ENCODE measurements at places on chromosomes 2 and 18.

- DNase-seq = no peak
Measured at GRCh38 chr2:172969609-172970008, 106.0 kb upstream of the MAP3K20 start.

DNA sequence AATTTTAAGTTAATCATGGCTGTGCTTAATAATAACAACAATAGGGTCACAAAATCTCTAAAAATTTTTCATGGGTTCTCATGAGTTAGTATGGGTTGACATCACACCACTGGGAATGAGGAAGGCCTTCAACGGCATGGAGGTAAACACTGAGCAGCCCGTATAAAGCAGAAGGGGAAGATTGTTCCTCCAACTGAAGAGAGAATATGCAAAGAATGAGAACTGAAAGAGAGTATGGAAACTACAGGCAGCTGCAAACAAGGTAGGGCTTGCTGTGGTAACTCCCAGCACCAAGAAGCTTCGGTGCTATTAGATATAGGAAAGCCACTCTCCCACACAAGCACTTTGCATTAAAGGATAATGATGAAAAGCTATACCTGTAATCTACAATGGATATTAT, 1242.3 kb upstream of the CELF4 start:
- DNase-seq = no peak

DNA sequence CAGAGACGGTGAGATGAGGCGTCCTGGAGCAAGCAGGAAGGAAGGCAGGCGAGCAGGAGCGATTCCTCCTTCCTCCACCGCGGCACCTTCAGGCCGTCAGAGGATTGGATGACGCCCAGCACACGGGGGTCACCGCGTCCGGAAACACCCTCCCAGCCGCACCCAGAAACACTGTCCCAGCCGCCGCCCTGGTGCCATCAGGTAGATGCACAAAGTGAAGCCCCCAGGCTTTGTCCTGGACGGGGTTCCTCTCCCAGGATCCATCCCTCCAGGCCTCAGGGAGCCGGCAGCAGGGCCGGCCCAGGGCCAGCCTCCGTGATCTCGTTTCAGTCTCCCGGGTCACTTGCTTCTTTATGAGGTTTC, 31.5 kb downstream of the RTP5 start:
- no peak for DNase-seq

DNA sequence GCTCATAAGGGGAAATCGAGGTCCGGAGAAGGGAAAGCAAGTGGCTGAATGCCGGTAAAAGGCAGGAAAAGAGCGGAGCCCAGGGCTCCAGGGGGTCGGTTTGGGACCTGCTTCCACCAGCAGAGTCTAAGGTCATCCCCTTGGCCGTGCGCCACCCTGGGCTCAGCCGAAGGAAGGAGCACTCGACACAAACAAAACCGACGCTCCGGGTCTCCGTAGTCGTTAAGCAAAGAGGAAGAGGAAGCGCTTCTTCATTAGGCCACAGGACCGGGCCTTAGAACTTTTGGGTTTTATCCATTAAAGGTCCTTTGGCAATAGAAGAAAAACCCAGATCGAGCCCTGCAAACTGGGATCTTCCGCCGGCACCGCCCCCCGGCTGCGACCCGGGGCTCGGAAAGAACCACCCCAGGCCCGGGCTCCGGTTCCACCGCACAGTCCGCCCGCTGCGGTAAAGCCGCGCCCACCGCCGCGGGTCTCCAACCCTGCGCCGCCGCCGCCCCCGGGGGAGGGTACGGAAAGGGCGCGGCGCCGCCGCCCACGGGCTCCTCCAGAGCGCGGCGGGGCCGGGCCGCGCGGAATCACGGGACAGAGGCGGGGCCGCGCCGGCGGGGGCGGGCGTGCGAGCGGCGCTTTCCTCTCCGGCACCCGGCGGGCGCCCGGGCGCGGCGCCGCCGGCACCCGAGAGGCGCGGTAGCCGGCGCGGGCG, at the start of gene TTL:
TTL (plus strand) TSS at position 629 of the 706 bp plus-strand sequence. CDS start 189 bp downstream, outside the sequence.
- DNase-seq = peak; percentile 88

- peak; percentile 36 for DNase-seq
Measured at GRCh38 chr2:224039080-224039769, at the start of gene SERPINE2. TSS of gene SERPINE2 (minus strand) at chr2:224039286. CDS start at chr2:224001900, 37,386 bp downstream.

GRCh38 chr2:173588931-173589369, 234.3 kb downstream of the CDCA7 start:
- DNase-seq = no peak

DNA sequence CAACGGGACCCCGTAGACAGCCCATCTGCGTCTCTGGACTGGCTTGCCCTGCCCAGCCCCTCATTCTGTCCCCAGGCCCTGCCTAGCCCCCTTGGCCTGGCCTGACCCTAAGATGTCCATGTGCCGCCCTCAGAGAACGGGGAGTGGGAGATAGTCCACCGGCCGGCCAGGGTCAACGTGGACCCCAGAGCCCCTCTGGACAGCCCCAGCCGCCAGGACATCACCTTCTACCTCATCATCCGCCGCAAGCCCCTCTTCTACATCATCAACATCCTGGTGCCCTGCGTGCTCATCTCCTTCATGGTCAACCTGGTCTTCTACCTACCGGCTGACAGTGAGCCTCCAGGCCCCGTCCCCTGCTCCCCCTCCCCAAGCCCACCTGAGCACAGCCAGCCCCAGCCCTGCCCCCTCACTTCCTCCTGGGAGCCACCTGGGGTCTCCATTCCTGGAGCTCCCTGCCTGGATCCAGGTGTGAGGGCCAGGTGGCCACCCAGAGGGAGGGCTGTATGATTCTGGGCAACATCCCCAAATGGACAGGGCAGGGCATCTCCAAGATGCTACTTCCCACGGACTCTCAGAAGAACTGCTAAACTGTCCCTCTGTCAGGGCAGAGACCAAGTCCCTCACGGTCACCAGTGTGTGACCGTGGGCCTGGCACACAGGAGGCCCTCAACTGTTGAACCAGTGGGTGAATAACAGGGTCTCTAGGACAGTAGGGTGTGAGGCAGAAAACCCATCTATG, 4.0 kb downstream of the CHRND start:
- no peak for DNase-seq

- DNase-seq = no peak
Measured at GRCh38 chr18:62964432-62964831, 249.1 kb downstream of the PHLPP1 start.

DNA sequence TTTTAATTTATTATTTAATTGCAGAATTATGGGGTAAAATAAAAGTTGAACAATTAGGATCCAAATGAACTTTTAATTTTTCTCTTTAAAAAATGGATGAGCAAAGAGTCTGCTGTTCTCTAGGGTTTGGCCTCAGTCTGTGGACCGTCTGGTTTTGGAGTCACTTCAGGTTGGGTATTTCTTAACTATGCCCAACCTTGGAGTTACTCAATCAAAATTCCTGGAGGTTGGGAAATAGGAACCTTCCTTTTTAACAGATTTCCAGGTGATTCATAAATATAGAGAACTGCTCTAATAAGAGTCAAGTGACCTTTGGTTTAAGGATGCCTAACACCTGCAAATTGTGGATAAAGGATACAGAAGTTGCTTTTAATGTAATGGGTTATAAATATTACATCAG, 241.5 kb upstream of the GCFC2 start:
- no peak for DNase-seq

GRCh38 chr2:167249197-167249596, 360.9 kb downstream of the XIRP2 start:
- DNase-seq = no peak

DNA sequence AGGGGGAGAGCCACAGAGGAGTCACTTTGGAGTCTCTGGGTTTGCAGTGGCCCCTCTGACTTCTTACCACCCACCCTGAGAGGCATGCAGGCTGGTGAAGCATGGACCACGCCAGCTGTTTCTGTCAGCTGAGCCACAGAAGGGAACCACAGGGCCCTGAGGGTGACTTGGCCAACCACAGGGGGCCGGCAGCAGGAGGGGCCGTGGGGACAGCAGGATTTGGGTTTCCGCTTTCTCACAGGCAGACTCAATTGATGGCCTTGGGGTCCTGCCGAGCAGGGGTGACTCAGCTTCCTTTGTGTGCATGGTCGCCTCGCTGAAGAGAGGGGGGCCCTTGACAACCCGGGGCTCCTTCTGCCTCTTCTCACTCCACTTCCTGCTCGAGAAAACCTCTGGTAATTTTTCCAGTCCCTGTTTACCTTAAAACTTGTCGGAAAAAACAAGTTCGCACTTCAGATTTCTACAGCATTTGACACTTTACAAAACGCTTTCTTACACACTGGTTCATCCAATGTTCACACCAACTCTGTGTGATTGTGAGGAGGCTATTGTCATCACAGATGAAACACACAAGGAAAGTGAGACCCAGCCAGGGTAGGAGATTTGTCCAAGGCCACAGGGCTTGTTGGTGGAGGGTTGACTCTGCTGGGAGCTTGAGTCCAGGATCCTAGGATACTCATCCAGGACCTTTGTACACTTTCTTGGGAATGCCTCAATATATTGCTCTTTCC, 311.2 kb downstream of the LPIN1 start:
- no peak for DNase-seq

DNA sequence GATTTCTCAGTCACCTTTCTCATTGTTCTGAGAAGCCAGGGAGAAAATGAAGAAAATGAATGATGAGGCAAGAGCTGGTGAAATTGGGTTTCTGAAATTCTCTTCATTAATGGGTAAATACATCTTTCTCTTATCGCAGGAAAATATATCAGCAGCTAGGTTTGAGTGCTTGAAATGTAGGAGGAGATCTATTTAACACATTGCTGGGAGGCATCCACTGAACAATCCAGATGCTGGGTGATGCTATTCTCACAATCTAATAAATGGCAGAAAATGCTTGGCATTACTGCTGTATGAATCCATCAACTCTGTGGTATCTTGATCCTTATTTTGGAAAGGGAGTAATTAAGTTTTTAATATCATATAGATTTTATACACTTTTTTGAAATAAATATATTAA, 199.6 kb upstream of the LRP1B start:
- DNase-seq = no peak

GRCh38 chr2:212991120-212991519, 160.3 kb downstream of the IKZF2 start:
- no peak for DNase-seq

DNA sequence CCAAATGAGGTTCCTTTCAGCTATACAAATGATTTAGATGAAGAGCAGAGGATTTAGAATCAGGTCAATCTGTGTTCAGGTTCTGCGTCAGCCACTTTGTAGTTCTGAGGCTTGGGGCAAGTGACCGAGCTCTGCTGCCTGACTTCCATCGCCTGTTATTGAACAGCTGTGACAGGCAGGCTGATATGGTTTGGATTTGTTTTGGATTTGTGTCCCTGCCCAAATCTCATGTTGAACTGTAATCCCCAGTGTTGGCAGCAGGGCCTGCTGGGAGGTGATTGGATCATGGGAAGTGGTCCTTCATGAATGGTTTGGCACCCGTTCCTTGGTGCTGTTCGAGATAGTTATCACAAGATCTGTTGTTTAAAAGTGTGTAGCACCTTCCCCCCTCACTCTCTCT, 18.6 kb downstream of the TYMS start:
- peak; percentile 31 for DNase-seq

GRCh38 chr2:105674859-105675541, 69.7 kb upstream of the NCK2 start:
- no peak for DNase-seq

- no peak for DNase-seq
Measured at GRCh38 chr2:235187806-235188205, 236.0 kb downstream of the SH3BP4 start.

Measured in erythroblast (primary cell).